ENCODE measurements at places on chromosomes 11 and 22.

GRCh38 chr11:3807909-3808860, at the start of gene PGAP2:
TSS of gene PGAP2 (plus strand) at chr11:3808560. CDS start at chr11:3811260, 2,700 bp downstream.
- no peak for DNase-seq

GRCh38 chr22:24232124-24232523, 12.8 kb downstream of the GGT5 start:
- no peak for DNase-seq

- no peak for DNase-seq
These were observed 1.4 kb downstream of the SGSM1 start for GRCh38 chr22:24807284-24807950.

- no peak for DNase-seq
These were observed 138.4 kb upstream of the CADM1 start for GRCh38 chr11:115642660-115643059.

- DNase-seq, result no peak
These were observed 359.5 kb downstream of the TMEM135 start for GRCh38 chr11:87397011-87397865.

Data from AG04449 (cell line).